Right lobe of liver (tissue), 6 donors: ENCODE measurements at places on chromosomes 11 and 22.

DNA sequence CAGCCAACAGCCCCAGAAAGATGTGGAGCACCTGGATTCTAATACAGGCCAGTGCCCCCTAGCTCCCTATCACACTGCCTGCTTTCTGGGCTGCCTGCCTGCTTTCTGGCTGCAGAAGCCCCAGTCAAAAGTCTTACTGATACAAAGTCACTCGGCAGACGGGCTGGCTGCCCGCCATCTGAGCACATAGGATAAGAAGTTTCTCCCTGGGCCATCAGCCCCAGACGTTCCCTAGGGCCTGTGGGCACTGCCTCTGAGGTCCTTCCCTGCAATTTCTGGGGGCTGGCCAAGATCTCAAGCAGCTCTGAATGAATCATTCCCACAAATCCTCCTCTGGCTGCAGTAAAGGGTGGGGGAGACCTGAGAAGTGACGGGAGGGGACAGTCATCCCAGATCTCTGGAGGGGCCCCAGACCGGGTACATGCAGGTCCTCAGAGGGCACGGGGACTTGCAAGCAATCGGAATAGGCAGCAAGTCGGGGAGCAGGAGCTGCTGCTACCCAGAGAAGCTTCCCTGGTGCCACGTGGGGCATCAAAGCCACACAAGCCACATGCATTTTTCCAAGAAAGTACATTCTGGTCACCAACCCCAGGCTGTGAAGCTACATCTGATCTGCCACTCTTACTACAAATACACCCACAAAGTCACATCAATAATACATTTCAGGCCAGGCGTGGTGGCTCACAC lies 4.7 kb downstream of the TPST2 start:
- H3K27me3 ChIP-seq = no peaks in the 10 kb centered on the region

GRCh38 chr11:55648027-55648426 lies at the start of gene OR4S2:
Gene OR4S2, plus strand, starts transcription at chr11:55648327. Its CDS starts 2,577 bp downstream, at chr11:55650904.
- no peaks in the 10 kb centered on the region for H3K4me1 ChIP-seq
- no peaks in the 10 kb centered on the region for H3K27me3 ChIP-seq
- H3K36me3 ChIP-seq = no peaks in the 10 kb centered on the region
- no peak within 1 kb of the TSS for H3K27ac ChIP-seq
- DNase-seq = no peak
- H3K4me3 ChIP-seq = no peak within 1 kb of the TSS

- peak; percentile 30 for DNase-seq
- H3K27me3 ChIP-seq = no peaks in the 10 kb centered on the region
- H3K27ac ChIP-seq = no peak overlapping the region
- no peaks in the 10 kb centered on the region for H3K36me3 ChIP-seq
- H3K4me3 ChIP-seq = no peak overlapping the region
Observed at GRCh38 chr11:75264356-75264755, 23.8 kb downstream of the TPBGL start.

DNA sequence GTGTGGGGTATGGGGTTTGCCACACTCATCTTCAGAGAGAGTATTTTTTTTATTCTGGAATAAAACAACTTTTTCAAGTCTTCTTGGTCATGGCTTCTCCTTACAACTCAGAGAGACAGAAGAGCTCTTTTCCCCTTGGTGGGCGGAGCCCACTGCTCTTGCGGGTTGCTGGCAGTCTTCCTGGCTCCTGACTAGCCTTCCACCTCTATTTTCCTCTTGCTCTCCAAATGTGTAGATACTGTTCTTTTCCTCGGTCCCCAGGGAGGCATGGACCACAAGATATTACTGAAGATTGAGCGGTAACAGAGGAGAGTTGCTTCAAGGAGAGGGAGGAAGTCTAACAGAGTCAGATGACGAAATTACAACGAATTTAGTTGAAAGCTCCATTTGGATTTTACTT lies 210.6 kb downstream of the NTM start:
- H3K4me3 ChIP-seq = no peak overlapping the region
- no peak overlapping the region for H3K27ac ChIP-seq
- H3K36me3 ChIP-seq = no peaks in the 10 kb centered on the region
- no peaks in the 10 kb centered on the region for H3K4me1 ChIP-seq

GRCh38 chr22:21632931-21633330 lies 371 bp downstream of the CCDC116 start:
- DNase-seq = no peak
- H3K36me3 ChIP-seq = no peaks in the 10 kb centered on the region
- no peaks in the 10 kb centered on the region for H3K27me3 ChIP-seq

GRCh38 chr22:22870577-22871404 lies 16.8 kb upstream of the IGLL5 start:
- no peaks in the 10 kb centered on the region for H3K4me1 ChIP-seq
- H3K27ac ChIP-seq = no peak overlapping the region
- H3K36me3 ChIP-seq = no peaks in the 10 kb centered on the region
- no peaks in the 10 kb centered on the region for H3K27me3 ChIP-seq

DNA sequence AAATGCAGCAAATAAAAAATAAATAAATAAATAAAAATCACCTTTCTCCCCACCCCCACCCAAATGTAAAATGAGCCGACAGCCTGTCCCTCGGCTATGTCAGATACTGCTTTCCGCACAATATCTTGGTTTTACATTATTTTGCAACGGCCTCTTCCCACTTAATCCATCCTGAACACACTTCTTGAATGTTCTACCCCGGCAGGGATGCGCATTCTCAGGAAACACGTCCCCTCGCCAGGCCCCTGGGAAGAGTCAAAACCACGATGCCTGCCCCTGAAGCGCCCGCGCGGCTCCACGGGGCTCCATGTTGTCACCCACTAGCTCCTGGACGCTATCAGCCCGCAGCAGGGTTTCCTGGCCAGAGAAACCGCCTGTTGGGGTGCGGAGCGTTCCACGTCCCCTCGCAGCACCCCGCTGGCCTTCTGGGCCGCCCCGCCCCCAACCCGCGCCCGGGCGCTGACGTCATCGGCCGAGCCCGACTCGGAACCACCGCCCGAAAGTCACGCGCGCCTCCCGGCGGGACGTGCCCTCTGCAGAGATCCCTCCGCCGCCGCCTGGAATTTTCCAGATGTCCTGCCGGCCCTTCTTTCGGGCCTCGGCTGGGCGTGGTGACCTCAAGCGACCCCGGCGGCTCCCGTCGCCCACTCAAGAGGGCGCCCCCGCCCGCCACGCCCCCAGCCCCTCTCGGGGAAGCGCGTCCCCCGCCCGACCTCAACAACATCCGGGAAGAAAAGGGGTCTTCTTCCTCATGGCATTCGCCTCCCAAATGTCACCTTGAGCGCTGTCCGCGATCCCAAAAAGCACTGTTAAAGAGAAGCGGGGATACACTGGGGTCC lies 585 bp upstream of the NEAT1 start:
- peak overlapping the region; percentile 68 for H3K4me3 ChIP-seq
- H3K36me3 ChIP-seq = peaks cover 13% of the 10 kb centered on the region
- H3K27me3 ChIP-seq = no peaks in the 10 kb centered on the region
- peak overlapping the region; percentile 100 for H3K27ac ChIP-seq
- H3K4me1 ChIP-seq = no peaks in the 10 kb centered on the region

GRCh38 chr22:35918456-35918855 lies 110.2 kb downstream of the RBFOX2 start:
- DNase-seq = no peak
- no peaks in the 10 kb centered on the region for H3K27me3 ChIP-seq
- H3K36me3 ChIP-seq = no peaks in the 10 kb centered on the region
- H3K27ac ChIP-seq = no peak overlapping the region

- no peak for DNase-seq
- H3K36me3 ChIP-seq = no peaks in the 10 kb centered on the region
- no peaks in the 10 kb centered on the region for H3K27me3 ChIP-seq
Observed at GRCh38 chr11:22800482-22800881, 29.1 kb downstream of the SVIP start.

GRCh38 chr22:30857791-30858190 lies 110.8 kb downstream of the MORC2 start:
- no peaks in the 10 kb centered on the region for H3K27me3 ChIP-seq
- no peak overlapping the region for H3K27ac ChIP-seq
- H3K36me3 ChIP-seq = no peaks in the 10 kb centered on the region
- H3K4me3 ChIP-seq = no peak overlapping the region

DNA sequence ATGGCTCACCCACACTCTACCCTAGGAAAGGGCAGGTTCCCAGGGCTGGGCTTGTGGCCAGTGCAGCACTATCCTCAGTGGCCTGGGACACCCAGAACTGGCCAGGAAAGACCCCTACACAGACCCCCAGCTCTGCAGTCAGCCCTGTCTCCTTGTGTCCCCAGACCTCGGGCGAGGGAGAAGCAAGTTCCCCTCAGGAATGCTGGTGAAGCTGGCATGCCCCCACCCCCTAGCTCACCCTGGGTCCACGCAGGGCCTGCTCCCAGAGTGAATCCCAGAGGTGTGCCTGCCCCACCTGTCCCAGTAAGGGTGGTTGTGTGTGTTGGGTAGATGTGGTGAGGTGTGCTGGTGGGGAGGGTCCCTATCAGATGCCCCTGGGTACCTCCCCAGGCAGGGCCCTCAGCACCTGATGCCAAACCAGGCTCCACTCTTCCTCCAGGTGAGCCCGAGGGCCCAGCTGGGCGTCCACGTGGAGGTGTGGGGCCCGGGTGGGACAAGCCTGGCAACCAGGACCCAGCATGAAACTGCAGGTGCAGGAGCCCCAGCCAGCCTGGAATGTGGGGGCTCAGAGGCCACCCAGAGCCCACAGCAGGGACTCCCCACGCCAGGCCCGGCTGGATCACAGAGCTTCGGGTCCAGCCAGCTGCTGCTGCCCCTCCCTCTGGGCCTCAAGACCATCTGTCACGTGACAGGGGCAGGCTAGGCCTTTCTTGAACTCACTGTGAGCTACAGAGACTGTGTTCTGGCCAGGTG lies 48.4 kb upstream of the KCNQ1OT1 start:
- H3K4me3 ChIP-seq = no peak overlapping the region
- no peaks in the 10 kb centered on the region for H3K4me1 ChIP-seq
- H3K27ac ChIP-seq = no peak overlapping the region
- no peaks in the 10 kb centered on the region for H3K36me3 ChIP-seq
- DNase-seq = peak; percentile 40
- no peaks in the 10 kb centered on the region for H3K27me3 ChIP-seq

DNA sequence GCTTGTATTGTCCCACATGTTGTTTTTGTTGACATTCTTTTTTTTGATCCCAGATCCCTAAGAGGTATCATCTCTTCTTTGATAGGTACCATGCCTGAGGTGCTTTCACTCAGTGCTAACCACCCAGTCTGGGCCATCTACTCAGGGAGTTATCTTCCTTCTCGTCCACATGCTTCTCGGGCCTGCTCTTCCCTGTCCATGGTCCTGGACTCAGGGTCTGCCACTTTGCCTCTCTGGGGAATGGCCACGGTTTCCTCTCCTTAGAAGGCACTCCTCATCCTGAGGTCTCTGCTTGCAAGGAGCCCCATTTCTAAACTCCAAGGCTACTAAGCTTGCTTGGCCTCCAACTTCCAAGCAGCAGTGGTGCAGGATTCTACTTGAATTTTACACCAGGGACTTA lies 227.0 kb upstream of the NCAM1 start:
- H3K4me1 ChIP-seq = no peaks in the 10 kb centered on the region
- H3K27ac ChIP-seq = no peak overlapping the region
- H3K27me3 ChIP-seq = no peaks in the 10 kb centered on the region
- no peak for DNase-seq

- H3K36me3 ChIP-seq = no peaks in the 10 kb centered on the region
- H3K27me3 ChIP-seq = no peaks in the 10 kb centered on the region
- no peak overlapping the region for H3K4me3 ChIP-seq
- no peaks in the 10 kb centered on the region for H3K4me1 ChIP-seq
- no peak overlapping the region for H3K27ac ChIP-seq
Observed at GRCh38 chr22:27839057-27839660, 37.6 kb upstream of the MN1 start.

DNA sequence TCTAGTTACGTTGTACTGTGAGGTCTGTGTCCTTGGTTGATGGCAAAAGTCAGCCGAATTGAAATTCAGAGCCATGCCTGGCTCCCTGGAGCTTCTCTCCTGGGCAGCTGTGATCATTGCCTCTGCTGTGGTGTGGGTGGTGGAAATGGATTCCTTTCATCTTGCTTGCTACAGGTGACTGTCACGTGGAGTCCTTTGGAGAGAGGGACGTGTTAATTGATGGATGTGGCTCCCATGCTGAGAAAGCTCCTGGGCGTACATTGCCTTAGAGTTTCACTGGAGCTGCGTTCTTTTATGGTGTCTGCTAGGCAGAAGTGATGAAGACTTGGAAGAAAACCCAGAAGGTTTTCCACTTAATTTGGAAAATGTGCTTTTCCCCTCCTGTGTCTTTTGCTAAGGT lies 41.9 kb upstream of the PPP6R3 start:
- DNase-seq = no peak
- no peak overlapping the region for H3K27ac ChIP-seq
- peaks cover 2% of the 10 kb centered on the region for H3K4me1 ChIP-seq
- no peak overlapping the region for H3K4me3 ChIP-seq
- no peaks in the 10 kb centered on the region for H3K27me3 ChIP-seq

GRCh38 chr11:59771605-59772004 lies 16.4 kb downstream of the STX3 start:
- H3K4me3 ChIP-seq = no peak overlapping the region
- H3K4me1 ChIP-seq = peaks cover 10% of the 10 kb centered on the region
- H3K27me3 ChIP-seq = no peaks in the 10 kb centered on the region
- H3K27ac ChIP-seq = peak overlapping the region; percentile 57

DNA sequence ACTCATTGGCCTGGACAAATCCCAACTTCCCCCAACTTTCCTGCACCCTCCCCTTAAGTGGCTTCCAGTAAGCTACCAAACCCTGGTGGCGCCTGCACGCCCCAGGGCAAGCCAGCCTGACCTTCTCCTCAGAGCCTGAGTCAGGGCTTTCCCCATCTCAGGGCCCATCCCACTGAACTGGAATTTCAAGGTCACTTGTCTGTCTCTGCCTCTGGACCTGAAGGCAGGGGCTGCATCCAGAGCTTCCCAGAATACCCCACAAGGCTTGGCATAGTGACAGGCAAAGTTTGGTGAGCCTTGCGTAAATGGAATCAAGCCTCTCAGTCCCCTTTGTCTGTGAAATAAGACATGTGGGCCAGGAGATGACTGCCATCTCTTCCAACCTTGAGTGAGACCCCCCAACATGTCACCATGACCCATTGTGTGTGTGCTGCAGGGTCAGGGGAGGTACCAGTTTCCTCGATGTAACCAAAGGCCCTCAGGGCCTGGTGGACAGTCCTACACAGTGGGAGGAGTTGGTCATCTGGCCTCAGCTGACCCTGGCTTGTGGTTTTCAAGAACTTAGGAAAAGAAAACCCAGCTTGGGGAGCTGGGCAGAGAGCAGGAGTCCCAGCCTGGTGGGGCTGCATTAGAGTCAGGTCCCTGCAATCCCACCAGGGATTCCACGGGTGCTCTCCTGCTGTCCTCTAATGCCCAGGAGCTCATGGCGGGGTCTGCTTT lies 8.9 kb downstream of the ALX4 start:
- no peaks in the 10 kb centered on the region for H3K4me1 ChIP-seq
- H3K4me3 ChIP-seq = no peak overlapping the region
- no peak overlapping the region for H3K27ac ChIP-seq
- no peaks in the 10 kb centered on the region for H3K36me3 ChIP-seq
- no peaks in the 10 kb centered on the region for H3K27me3 ChIP-seq
